ENCODE measurements at places on chromosomes 13 and 19.

GRCh38 chr13:100394005-100394695 lies 194.4 kb downstream of the GGACT start:
- no peak for DNase-seq

- no peak for DNase-seq
Observed at GRCh38 chr13:113935001-113935844, 38.7 kb downstream of the C13orf46 start.

DNA sequence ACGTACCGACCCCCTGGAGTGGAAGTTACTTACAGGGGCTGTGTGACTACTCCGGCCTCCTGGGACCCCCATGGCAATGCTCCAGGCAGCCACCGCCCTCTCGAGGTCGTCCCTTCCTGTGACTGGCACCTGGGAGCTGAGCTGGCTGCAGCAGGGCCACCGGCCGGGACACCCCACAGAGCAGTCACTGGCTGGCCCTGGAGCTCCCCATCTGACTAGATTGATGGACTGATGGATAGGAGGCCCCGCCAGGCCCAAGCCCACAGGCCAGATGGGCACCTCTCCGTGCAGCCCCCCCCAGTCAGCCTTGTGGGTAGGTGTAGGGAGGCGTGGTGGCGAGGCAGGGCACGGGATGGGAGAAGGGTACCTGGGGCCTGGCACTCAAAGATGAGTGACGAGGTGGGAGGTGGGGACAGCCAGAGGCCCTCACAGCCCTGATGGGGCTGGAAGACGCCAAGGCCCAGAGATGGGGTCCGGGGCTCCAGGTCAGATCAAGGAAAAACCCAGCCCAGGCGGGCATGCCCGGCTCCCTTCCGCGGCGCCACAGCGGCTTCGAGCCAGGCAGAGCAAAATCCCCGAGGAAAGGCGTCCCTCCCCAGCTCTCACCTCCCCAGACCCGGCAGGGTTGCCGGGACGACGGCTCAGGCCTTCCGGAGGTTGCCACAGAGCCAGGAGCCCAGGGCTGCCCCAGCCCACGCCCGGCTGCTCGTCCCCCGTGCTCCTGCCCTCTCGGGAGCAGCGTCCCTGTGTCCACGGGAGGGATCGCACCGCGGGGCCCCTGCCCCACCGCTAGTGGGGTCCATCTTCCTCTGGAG lies 8.4 kb downstream of the SLC39A3 start:
- DNase-seq = no peak

GRCh38 chr13:32252812-32253438 lies 62.2 kb downstream of the ZAR1L start:
- no peak for DNase-seq

GRCh38 chr19:33434886-33435705 lies 61.6 kb downstream of the CEBPG start:
- no peak for DNase-seq

GRCh38 chr19:18109341-18109732 lies 11.8 kb downstream of the MAST3 start:
- DNase-seq = no peak

GRCh38 chr19:5093297-5093928 lies 124.5 kb downstream of the KDM4B start:
- DNase-seq = no peak

DNA sequence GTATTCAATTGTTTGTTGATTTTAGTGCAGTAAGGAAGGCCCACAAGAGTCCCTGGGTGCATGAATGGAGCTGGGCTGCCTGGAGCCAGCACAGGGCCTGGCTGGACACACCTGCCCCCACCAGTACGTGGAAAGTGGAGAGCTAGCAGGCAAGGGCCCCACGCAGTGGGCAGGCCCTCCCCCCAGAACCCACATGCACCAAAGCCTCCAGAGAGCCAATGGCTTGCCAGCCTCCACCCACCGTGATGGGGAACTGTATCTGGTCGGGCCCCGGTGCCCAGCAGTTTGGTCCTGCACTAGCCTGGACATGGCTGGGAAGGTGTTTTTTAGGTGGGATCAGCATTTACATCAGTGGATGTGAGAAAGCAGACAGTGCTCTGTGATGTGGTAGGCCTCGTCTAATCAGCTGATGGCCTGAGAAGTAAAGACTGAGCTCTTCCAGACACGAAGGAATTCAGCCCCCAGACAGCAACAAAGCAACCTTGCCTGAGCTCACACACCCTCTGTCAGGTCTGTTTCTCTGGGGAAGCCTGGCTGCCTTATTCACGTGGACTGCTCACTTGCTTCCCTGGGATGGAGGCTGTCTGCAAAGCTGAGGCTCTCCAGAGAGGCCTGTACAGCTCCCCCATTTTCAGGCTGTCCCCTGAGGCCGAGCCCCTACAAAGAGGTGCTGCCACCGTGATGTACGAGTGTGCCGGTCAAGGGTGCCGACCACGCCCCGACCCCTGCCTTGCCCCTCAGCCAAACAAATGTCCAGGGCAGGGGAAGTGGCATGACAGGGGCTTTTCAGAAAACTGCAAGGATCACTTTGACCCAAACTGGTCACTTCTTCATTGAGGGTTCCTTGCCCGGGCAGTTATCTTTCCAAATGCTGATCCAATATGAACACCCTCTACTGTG lies 27.5 kb downstream of the RAB20 start:
- no peak for DNase-seq

GRCh38 chr19:13707915-13708314 lies 56.4 kb upstream of the MRI1 start:
- no peak for DNase-seq

DNA sequence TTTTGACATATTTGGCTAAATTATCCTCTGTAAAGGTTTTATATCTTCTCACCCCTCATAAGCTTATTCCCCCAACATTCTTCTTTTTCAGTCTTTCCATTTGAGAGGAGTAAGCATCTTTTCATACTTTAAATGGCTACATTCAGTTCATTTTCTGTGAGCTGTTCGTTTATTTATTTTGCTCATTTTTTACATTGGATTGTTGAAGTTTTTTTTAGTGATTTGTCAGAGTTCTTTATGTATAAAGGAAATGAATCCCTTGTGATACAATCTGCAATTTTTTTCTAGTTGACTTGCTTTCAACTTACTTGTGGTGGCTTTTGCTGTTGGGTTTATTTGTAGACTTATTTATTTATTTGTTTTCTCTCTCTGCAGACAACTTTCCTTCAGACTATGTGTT lies 250.3 kb downstream of the DLEU7 start:
- no peak for DNase-seq

DNA sequence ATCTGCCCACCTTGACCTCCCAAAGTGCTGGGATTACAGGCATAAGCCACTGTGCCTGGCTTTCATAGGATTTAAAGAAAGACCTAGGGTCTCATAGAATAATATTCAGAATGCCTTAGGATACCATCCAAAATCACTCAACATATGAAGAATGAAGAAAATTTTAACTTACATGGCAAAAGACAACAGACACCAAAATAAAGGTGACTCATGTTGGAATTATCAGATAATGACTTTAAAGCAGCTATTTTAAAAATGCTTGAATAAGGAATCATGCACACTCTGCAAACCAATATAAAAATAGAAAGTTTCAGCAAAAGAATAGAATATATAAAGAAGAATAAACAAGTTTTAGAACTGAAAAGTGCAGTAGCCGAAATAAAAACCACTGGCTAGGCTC lies 29.3 kb downstream of the ZNF566 start:
- DNase-seq = no peak

GRCh38 chr13:44951184-44951583 lies 38.1 kb downstream of the NUFIP1 start:
- no peak for DNase-seq

GRCh38 chr13:27425158-27425917 lies 919 bp downstream of the GTF3A start:
- DNase-seq = no peak

DNA sequence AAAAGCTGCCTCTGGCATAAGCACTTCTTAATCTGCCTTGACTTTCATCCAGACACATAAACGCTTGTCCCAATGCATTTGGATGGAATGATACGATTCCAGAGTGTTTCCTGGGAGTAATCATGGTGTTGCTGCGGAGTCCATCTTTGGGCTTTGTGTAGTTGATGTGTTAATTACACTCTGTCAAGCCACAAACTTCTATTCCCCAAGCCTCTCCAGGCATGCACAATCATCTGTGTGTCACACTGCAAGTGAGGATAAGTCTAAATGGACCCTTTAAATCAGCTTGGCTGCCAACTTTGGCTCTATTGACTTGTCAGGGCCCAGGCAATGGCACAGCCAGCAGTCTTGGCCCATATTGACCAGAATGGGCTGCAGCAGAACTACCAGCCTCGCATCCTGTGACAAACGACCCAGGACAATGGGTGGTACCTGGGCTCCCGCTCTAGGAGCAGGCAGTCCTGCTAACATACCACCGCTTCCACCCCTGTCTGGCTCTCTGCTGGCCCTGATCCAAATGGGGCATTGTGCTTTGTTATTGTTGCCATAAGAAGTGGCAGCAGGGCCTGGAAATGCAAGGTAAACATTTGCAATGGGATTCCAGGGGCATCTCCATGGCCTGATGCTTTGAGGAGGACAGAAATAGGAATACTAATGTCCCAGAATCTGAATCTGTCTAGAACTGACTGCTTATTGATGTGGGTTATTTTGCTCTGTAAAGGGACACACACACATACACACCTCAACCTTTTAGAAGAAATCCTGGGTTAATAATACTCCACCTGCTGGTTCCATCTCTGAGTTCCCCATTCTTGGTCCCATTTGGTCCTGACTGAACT lies 127.2 kb downstream of the DNAJC15 start:
- no peak for DNase-seq

GRCh38 chr19:43726736-43727592 lies 11.1 kb downstream of the IRGC start:
- no peak for DNase-seq
